Common myeloid progenitor, CD34-positive (primary cell): ENCODE measurements at places on chromosomes 5 and 9.

GRCh38 chr9:128078504-128079434, 10.7 kb downstream of the SLC25A25 start:
- DNase-seq: no peak

GRCh38 chr9:124017051-124017928, 5.7 kb downstream of the LHX2 start:
- DNase-seq: no peak

DNA sequence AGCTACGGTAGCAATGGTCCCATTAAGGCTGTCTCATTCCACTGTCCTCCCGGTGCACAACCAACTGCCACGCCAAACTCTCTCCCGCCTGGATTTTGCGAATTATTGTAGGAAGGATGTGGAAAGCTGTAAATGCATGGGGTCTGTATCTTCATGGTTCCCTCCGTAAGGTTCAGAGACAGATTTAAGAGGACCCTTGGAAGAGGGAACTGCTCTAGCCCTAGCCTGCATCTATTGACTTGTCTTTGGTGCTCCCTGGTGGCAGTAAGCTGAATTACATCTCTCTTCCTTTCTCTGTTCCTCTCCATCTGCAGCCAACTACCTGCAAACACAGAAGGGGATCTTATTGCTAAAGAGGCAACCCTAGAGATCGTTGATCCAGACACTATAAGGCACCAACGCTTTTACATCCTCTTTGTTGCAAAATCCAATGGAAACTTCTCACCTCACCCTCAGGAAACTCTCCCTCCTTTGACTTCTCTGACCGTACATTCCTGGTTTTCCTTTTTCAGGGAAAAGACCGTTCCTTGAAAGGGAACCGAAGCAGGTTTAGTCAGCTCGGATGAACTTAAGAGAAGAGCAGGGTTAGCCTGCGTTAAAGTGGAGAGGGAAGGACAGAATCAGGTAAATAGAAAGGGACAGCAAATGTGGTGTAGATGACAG, 11.9 kb downstream of the CAPSL start:
- peak; percentile 76 for DNase-seq

DNA sequence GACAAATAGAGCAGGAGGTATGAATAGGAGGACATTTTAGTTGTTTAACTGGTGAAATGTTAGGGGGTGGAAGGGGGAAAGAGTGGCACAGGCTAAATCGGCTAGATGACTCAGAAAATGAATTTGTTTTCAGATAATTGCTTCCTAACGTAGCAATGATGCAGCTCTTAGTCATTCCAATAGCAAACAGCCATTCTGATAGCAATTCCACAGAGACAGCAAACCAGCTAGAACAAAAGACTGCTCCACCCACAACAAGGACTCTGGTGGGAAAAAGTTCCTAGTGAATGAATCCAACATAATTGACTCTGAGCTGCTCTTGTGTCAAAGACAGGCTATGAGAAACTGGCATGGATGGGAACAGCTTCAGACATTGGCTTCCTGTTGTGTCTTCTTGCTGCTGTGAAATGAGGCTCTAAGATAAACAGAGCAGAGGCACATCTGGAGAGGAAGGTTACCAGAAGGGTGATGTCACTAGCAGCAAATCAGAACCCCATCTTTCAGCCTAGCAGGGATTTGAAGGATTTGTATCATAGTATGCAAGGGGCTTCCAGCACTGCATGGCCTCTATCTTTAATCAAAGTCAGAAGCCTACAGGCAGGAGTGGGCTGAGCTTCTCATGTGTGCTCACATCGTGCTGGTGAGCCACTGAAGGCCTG, 28.1 kb upstream of the F2RL1 start:
- no peak for DNase-seq

DNA sequence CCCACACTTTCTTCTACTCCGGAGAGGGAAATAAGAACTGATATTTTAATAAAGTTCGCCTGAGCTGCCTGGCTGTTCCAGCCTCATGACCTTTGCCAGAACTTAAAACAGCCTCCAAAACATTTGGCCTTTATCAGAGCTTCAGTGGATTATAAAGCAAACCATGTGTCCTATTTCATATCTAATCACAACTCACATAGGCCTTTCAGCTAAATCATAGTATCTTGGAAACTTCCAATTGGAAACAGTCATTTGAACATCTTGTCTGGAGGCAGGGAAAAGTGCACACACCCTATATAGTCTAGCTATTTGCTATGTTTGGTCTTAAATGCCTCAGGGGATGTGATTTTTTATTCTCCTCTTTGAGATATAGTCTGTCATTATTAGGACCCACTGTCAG, 46.0 kb upstream of the FREM1 start:
- DNase-seq: no peak

GRCh38 chr9:86512929-86513328, 158.7 kb upstream of the TUT7 start:
- no peak for DNase-seq
